ENCODE measurements at places on chromosomes 16 and 17.

DNA sequence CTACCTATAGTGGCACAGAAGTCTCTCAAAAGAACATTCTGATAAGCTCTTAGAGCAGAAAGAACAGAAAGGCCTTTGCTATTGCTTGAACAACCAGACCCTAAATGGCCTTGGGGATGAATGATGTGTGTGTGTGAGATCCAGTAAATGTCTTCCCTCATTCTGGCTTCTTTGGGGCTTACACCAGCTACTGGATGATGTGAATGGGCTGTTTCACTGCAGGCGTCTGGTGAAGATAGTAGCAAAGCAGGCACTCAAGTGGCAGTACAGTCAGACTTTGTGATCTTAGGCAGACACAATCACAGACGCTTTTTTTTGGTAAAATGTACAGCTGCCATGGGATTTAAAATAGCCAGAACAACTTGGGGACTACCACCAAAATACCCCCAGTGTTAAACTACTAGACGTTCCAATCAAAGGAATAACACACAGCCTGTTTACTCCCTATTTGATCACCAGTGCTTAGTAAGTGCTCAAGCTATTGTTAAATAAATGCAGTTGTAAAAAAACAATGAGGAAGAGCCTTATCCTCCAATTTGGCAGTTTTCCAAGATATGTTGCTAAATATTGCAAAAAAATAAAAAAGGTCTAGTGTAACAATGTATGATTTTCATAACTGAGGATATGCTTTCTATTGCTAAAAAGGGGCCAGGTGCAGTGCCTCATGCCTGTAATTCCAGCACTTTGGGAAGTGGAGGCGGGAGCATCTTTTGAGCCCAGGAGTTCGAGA is 17.9 kb downstream of the NDUFAB1 start:
- no peak for DNase-seq

DNA sequence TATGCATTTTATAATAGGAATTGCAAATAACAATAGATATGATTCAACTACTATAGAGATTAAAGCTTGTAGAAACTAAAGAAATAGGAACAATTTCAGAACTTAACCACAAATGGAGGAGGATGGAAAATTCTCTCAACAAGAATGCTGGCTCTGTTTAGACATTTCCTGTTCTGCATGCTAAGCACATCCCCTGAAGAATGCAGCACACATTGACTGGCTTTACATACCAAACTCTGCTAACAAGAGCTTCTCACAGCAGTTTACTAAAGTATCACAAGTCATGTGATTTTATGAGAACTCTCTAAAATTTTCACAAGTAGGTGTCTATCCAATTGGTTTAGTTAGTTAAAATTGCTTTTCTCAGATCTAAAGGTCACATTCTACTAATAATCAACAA is 85.2 kb downstream of the SPAG9 start:
- DNase-seq: no peak

- no peak for DNase-seq
Measured at GRCh38 chr16:8320131-8320530, 270.2 kb downstream of the TMEM114 start.

GRCh38 chr16:23174622-23175021 is 7.9 kb upstream of the SCNN1G start:
- DNase-seq: no peak

DNA sequence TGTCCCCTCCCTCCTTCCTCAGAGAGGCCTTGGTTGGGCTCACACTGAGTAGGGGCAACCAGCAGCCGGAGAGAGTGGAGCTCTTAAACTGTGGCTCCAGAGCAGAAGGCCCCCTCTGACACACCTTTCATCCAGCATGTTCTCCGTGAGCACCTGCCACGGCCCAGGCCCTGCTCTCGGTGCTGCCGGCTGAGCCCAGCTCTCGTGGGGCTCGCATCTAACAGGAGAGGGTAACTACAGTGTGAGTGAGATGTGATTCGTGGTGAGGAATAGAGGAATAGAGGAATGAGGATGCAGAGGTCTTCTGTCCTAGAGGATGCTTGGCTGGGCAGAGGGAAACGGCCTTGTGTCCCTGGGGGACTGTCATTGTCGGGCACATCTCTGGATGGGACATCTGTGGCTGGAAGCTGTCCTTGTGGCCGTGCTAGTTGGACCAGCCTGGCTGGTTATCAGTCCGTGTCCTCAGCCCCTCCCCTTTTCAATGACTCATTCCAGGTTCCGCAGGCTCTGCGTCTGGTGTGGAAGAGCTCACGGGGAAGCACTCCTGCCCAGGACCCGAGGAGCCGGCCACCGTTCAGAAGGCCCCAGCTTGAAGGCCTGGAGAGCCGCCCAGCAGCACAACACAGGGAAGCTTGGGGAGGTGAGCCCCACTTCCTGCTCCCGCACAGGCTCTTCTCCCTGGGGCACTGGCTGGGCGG is 11.9 kb upstream of the DNASE1 start:
- peak; percentile 85 for DNase-seq

DNA sequence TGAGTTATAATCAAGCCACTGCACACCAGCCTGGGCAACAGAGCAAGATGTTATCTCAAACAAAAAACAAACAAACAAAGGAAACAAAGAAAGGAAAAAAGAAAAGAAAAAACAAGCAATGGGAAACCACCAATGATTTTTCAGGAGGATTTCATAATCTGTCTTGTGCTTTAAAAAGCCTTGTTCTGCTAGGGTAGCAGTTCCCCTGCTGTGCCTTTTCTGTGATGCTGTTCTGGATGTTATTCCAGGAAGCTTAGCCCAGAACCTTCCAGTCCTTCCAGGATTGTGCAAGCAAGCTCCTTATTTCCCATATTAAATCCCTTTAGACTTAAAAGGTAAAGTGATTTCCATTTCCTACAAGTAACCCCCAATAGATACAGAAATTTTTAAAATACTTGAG is 171.1 kb downstream of the ABCC12 start:
- no peak for DNase-seq

- no peak for DNase-seq
Measured at GRCh38 chr17:65683428-65683827, 122.0 kb upstream of the AXIN2 start.

GRCh38 chr16:14485121-14485551 is 144.9 kb downstream of the PARN start:
- no peak for DNase-seq

GRCh38 chr17:31580706-31581490 is 189.4 kb downstream of the RAB11FIP4 start:
- DNase-seq: peak; percentile 85

DNA sequence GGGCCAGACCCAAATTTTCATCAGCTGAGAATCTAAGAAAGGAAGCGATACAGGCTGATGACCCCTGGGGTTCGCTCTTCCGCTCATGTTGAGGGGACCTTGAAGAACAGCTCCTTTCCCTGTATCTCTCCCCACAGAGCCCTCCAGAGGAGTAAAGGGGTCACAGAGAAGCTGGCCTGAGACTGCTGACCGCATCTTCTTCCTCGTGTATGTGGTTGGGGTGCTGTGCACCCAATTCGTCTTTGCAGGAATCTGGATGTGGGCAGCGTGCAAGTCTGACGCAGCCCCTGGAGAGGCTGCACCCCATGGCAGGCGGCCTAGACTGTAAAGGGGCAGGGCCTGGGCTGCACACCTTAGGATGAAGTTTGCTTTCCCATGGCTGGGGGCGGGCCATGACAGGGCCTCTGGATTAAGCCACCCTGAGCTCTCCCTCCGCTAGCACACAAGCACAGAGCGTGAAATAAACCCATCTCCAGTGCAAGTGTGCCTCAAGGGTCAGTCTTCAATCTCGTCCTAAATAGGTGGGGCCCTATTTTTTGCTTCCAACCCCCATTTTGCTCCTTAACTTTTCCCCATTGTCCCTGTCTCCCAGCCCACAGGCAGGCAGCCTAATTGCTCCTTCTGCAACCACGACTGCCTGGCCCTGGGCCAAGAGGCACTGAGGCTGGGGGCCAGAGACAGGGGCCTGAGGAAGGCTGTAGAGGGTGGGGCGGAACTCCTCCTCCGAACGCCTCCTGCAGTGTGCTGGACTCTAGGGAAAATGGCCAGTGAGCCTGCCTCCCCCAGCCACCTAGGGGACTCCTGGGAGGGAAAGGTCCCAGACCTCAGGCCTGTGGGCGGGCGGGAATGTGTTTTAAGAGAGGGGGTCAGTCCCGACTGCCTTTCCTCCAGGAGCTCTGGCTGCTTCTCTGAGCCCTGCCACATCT is 3.6 kb downstream of the ZACN start:
- no peak for DNase-seq

GRCh38 chr17:77808686-77809425 is 149.6 kb upstream of the TNRC6C start:
- no peak for DNase-seq

DNA sequence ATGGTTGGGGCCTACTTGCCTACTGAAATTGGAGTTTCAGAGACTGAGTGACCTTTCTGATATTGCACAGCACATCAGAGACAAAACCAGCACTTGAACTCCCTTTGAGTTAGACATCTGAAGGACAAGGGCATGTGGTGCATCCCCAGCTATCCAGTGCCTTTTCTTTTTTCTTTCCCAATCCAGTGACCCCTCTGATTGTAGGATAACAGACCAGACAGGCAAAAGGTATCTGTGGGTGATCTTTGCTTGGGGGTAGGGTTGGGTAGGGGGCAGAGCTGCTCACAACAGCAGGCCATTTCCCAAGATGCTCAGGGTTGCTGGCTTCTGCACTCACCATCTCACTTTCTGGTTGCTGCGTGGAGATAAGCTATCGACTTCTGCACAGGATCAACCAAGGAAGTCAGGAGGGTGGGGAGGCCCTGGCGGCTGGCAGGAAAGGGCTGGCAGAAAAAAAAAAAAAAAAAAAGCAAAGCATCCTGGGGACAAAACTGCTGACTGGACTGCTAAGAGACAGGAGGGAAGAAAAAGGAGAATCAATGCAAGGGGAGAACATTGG is 42.2 kb downstream of the HOXB1 start:
- no peak for DNase-seq

DNA sequence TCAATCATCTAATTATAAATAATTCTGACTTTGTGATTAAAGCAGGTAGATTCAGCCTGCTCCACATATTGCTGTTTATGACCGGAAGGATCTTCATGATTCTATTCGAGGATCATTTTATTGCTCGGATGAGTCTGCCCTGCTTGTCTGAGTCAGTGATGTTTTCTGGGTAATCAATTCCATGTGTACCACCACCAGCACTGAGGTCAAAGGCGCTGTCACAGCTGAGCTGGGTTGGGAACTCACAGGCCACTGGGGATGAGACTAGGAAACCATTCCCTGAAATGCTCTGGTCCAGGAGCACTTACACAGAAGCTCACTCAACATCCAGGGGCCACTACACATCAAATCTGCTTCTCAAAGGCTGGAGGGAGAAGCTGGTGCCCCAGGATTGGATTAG is 30.4 kb upstream of the ERN1 start:
- DNase-seq: no peak

DNA sequence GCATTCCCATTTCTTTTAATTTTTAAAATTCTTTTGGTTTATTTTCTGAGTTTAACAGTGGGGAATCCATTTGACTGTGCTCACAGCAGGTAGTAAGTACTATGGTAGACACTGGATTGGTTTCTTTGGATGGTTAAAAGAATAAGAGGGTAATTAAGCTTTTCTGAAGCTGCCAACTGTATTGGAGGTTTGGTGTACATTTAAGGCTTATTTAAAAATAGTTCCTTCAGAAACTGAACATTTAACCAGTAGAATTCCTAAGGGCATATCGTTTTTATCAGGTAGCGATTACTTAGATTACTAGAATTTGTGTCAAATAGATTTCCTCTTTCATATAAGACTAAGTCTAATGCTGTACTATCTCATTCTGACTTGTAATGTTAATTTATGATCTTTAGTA is 162.4 kb downstream of the PPM1E start:
- no peak for DNase-seq

- DNase-seq: no peak
Measured at GRCh38 chr17:28293994-28294393, 25.0 kb upstream of the TMEM97 start.

DNA sequence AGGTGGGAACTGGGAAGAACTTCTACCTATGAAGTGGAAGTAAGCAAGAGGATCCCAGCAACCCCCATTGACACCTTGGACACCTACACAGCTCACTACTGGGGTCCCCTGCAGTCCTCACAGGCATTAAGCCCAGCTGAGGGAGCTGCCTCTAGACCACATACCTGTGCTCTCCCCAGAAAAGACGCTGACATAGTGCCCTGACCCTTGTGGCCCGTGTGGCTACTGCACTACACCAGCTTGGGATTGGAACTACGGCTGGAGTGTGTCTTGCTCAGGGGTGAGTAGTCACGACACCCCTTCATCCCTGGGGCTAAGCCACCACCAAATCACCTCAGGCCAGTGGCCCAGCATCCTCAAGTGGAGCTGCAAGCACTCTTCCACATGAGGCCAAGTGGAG is 54.2 kb upstream of the NSRP1 start:
- no peak for DNase-seq

GRCh38 chr17:54982399-54982798 is 13.8 kb downstream of the STXBP4 start:
- DNase-seq: no peak

DNA sequence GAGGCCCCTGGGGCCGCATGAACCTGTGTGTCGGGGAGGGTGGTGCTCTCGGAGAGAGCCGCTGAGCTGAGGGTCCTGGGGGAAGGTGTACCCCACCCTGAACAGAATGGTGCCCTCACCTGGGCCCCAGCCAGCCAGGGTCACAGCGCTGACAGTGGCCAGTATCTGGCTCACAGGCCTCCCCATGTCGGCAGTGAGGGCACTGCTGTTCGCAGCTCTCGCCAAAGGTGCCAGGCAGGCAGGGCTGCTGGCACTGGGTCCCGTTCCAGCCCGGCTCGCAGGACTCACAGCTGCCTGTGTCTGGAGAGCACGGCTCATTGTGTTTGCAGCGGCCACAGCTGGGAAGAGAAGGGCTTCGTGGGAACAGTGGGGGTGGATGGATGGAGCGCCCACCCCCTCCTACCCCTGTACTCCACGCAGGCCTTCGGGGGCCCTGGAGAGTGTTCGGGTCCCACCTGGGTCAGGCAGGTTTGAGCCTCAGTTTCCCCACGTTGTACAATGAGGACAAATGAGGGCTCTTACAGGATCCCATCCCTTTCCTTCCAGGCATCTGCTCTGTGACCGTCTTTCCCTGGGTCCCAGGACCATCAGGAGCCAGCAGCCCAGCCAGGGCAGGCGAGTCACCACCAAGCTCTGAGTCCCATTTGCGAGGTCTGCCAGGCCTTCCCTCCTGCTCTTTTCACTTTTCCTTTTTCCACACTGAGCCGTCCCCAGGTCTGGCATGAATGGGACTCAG is 5.0 kb downstream of the SCARF1 start:
- DNase-seq: no peak

DNA sequence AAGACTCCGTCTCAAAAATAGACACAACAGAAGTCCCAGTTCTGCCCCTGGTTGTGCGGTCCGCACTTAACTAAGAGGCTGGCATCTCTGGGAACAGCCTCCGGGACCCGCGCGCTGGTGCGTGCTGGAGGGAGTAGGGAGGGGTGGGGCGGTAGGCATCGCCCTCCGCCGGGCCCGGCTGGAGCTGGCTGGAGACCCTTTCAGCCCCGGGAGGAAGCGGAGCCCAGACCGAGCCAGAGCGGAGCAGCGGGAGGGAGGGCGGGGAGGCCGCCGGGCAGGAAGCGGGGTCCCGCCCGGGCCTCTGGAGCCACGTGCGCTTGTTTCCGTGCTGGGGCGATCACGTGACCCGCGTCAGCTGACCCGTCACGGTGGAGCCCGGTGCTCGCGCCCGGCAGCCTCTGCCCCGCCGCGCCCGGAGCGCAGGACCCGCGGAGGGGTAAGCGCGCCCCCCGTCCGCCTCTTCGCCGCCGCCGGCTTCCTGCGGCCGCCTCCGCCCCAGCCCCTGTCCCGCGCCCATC is at the start of gene WDR81:
Gene WDR81 (plus strand): TSS at position 354 of the 518 bp plus-strand sequence. CDS start 256 bp downstream, outside the sequence.
- DNase-seq: peak; percentile 46

Data from LNCaP clone FGC (cell line).